ENCODE measurements at places on chromosomes 3 and 15.

DNA sequence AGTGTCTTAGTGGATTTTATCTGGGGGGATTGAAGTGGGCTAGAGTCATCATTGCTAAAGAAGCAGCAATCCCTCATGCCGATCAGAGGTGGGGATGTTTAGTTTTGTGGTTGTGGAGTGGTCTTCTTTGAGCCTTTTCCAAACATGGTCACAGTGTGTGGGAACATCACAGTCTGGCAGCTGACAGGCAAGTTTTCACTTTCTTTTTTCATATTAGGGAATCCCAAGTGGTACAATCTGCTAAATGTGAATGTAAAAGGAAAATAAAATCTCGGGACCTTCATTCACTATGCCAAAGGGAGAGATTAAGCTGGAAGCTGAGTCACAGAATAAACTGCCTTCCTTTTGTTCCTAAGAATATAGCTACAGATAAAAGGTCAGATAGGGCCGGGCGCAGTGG lies 10.4 kb upstream of the CX3CR1 start:
- DNase-seq: no peak

DNA sequence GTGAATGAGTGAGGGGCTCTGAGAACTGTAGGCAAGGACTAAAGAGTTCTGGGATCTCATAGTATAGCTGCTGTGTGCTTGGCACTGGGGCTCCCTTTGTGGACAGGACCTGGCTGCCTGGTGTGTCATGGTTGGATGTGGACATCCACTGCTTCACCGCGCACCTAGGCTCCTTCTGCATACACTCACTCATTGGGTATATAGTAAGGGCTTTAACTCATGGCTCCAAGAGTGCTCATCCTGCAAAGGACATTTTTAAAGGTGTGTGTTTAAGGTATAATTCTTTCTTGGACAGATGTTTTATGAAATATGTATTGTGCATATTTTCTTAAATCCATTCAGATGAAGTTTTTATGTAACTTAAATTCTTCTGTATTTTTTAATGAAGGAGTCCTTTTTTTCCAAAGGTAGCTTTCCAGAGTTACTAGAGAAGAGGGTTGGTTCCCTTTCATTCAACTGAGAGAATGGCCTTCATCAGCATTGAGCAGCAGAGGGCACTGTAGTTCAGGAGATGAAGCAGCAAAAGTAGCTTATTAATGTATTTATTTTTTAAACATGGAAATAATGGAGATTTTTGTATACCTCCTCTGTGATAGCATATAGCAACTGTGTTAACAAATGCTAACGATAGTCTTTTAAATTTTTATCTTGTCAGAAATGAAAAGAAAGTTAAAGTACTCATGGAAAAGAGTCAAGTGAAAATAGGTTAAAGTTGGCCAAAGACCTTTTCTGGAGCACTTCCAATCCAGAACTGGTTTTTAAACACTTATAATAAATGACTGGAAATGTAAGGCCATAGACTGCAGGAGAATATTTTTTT lies 25.2 kb downstream of the OXNAD1 start:
- no peak for DNase-seq

DNA sequence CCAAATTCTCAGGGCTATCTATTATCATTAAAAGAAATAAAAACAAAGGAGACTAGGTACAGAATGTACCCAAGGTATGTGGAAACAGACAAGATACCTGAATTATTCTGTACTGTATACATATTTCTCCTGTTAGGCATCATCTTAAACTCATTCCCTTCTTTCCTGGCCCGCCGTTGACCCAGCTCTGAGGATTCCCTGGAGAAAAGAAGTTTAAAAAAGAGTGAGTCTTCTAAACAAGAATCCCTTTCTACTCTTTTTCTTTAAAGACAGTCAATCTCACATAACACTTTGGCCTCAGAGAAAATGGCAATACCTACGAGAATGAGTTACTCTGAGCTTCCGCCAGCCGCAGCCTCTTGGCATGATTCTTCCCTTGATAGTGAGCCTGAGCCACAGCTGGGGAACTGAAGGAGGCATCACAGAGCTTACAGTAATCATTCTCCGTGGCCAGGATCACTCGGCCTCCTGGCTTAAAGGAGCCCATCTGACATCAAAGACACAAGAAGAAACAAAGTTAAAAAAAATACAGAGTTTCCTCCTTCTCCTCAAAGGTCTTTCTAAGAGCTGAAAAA lies 44.2 kb downstream of the ZMAT3 start:
- no peak for DNase-seq

- no peak for DNase-seq
Measured at GRCh38 chr15:38299216-38299615, 46.6 kb downstream of the SPRED1 start.

DNA sequence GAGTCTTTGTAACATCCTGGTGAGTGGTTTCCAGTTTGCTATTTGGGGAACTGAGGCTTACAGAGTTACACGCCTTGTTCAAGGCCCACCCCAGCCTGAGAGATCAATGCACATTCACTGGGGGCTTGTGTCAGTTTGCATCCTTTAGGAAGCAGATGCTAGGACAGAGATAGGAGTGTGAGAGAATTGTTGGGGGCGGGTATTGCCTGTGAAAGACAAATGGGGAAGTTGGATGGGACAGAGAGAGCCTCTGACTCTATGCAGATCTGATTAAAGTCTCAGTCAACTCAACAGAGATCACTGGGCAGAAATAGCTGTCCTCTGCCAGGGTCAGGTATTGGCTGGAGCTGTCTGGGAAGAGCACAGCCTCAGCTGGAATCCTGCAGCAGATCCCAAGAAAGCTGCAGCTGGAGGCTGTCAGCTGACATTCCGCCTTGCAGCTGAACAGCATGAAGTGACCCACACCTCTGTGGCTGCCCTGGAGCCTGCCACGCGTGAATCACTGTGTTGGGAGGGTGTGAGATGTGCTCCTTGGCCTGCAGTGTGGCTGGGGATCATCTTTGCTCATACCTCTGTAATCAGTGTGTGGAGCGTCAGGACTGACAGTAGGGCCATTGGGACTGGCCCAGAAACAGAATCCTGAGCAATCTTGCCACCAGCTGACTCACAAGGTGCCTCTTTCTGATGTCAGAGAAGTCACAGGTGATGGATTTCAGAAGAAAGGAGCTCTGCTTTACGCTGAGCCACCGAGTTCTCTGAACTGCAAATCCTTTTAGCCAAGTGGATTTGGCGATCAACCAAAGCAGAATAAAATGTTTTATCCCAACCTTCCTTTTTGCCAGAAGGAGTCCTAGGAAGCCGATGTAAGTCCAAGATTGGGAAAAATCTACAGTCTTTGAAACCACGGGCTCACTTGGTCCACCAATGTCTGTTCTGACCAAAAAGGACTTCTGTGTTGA lies 284.1 kb upstream of the LRRFIP2 start:
- DNase-seq: no peak

GRCh38 chr3:175399156-175399840 lies 540.2 kb downstream of the NAALADL2 start:
- no peak for DNase-seq
